ENCODE measurements at places on chromosomes 7 and 10.

GRCh38 chr7:68980011-68980410, 618.3 kb upstream of the AUTS2 start:
- DNase-seq = no peak

DNA sequence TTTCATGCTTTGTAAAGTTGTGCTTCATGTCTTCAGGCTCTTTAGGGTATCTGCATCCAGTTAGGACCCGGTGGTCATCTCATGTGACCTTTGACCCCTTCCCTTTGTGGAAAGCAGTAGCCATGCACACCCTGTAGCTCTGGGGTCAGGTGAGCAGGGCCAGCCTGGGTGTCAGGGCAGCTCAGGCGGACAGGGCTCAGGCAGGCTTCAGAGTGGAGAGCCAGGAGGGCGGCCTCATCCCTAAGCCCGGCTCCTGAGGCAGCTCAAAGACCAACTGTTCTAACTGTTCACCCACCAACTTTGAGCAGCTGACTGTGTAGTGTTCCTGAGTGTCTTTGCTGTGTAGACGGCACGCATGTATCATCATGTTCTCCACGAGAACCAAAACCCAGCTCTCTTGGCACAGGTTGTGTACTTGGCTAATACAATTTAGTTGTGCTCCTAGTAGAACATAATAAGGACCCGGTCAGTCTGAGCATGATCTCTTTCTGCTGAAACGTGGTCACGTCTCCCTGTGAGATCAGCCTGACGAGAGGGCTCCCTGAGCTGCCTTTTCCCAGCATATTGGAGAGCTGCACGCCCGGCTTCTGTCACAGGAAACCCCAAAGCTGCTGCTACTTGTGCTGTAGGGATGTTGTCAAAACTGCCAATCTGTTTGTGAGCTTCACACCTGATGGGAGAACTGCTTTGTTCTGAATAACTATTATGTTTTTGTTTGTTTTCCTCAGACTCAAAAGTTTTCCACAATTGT, 30.0 kb downstream of the EEPD1 start:
- DNase-seq = no peak

GRCh38 chr7:55427800-55428199, 62.7 kb downstream of the LANCL2 start:
- DNase-seq = no peak

DNA sequence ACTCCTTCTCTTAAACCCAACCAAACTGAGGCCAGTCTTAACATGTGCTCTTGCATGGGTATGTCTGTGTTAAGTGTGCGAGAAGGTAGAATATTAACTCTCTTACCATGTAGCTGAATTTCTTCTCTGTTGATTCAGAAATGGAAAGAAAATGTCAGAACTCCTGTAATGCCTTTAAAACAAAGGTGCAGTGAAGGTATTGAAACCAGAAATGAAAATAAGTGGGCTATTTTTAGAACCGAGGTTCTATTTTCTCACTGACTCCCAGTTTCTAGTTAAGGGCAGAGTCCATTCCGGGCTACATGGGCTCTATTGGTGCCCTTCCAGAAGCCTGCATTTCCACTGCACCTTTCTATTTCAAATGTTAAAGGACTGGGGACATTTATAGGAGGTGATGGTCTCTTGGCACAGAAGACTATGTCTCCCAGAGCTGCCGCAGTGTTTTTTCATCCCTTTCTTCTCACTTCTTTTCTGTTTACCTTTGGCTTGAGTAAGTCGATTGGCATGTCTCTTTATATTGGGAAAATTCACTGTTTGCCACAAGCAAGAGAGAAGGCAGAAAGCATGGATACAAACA, 174.9 kb downstream of the LRMDA start:
- peak; percentile 31 for DNase-seq
